Esophagus muscularis mucosa (tissue), 4 donors: ENCODE measurements at places on chromosomes 12 and 14. TPM values are rescaled to one million over a fixed set of nuclear protein-coding genes. Genes with fewer than 3 reads are reported as not detected.

MPHOSPH9 gene
- 14.2 TPM for total RNA-seq

TCHP gene
- total RNA-seq = 31.6 TPM

GRCh38 chr12:2348482-2348852, 295.7 kb downstream of the CACNA1C start:
- no peaks in the 10 kb centered on the region for H3K27me3 ChIP-seq
- no peaks in the 10 kb centered on the region for H3K36me3 ChIP-seq
- peak overlapping the region; percentile 22 for H3K4me3 ChIP-seq
- H3K27ac ChIP-seq = peak overlapping the region; percentile 83

DNA sequence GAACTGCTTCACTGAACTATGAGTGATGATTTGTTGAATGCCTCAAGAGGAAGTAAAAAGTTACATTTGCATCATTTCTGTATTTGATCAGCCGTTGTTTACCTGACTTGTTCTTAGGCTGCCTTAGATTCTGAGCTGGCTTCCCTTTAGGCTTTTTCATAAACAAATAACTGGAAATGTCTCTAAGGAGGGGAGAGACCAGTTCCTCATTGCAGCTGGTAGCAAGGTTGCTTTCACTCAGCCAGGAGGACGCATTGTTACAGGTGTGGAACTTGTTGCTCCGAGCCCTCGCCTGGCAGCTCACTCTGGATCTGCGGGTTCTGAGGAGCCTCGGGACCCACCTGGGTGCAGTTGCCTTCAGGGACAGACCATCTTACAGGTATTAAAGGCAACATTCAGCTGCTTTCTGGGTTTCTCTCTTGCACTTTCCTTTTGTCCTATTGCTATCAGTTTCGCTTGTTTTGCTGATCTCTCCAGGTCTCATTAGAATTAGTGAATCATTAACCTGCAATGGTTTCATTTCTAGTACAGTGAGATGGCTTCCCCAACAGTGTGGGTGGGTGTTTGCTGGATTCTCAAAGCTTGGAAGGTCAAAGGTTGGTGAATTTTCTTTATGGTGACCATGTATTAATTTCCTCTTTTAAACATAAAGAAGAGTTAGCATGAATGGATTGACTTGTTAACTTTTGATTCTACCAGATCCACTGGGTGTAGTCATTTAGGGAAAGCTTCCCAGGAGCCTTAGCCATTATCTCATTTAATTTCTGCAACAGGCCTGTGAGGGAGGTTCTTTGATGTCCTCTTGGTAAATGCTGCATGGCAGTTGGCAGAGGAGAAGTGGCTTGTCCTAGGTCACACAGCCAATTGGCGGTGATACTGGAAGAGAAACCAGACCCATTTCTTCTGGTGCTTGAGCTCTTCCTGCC, at the start of gene PLEKHG7:
PLEKHG7 (plus strand) TSS at position 236 of the 926 bp plus-strand sequence. CDS start 3,643 bp downstream, outside the sequence.
- no peaks in the 10 kb centered on the region for H3K36me3 ChIP-seq
- no peaks in the 10 kb centered on the region for H3K27me3 ChIP-seq
- no peak for DNase-seq

GRCh38 chr14:100409003-100409360, 85.8 kb downstream of the SLC25A47 start:
- no peak overlapping the region for H3K4me3 ChIP-seq
- H3K4me1 ChIP-seq = peaks cover 5% of the 10 kb centered on the region
- H3K27ac ChIP-seq = no peak overlapping the region
- H3K27me3 ChIP-seq = no peaks in the 10 kb centered on the region
- no peak for DNase-seq

DNA sequence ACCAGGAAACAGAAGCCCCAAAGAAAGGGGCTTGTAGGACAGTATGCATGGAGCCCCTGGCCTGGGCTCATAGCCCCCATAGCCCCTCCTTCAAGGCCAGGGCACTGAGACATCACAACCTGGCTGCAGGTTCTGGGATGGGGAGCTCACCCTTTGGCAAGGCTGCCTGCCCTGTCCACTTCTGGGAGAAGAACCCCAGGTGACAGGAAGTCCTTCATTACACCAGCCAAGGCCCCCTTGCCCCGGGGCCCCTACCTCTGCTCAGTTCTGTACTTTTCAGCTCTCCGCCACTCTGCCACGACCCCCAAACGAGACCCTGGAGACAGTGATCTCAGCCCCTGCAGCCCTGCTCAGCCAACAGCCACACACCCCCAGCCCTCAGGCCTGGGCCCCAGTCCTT, 223.2 kb upstream of the RTL1 start:
- H3K27ac ChIP-seq = no peak overlapping the region
- H3K27me3 ChIP-seq = no peaks in the 10 kb centered on the region
- no peak overlapping the region for H3K4me3 ChIP-seq
- H3K4me1 ChIP-seq = no peaks in the 10 kb centered on the region
- H3K36me3 ChIP-seq = no peaks in the 10 kb centered on the region
- DNase-seq = peak; percentile 91

GRCh38 chr14:32081901-32082300, 4.8 kb downstream of the ARHGAP5 start:
- H3K4me1 ChIP-seq = peaks cover 74% of the 10 kb centered on the region
- no peak for DNase-seq
- no peak overlapping the region for H3K4me3 ChIP-seq
- no peak overlapping the region for H3K27ac ChIP-seq
- H3K27me3 ChIP-seq = no peaks in the 10 kb centered on the region
- H3K36me3 ChIP-seq = no peaks in the 10 kb centered on the region

DNA sequence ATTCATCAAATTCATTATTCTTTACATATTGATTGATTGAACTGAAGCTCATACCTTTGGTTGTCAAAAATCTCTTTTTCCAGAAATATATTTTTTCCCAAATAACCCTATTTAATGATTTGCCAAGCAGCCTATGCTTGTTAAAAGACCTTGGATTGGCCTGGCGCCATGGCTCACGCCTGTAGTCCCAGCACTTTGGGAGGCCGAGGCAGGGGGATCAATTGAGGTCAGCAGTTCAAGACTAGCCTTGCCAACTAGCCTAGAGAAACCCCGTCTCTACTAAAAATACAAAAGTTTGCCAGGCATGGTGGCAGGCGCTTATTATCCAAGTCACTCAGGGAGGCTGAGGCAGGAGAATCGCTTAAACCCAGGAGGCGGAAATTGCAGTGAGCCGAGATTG, 165.1 kb upstream of the MGAT4C start:
- H3K36me3 ChIP-seq = no peaks in the 10 kb centered on the region
- no peak for DNase-seq
- no peak overlapping the region for H3K27ac ChIP-seq
- H3K4me1 ChIP-seq = no peaks in the 10 kb centered on the region

DNA sequence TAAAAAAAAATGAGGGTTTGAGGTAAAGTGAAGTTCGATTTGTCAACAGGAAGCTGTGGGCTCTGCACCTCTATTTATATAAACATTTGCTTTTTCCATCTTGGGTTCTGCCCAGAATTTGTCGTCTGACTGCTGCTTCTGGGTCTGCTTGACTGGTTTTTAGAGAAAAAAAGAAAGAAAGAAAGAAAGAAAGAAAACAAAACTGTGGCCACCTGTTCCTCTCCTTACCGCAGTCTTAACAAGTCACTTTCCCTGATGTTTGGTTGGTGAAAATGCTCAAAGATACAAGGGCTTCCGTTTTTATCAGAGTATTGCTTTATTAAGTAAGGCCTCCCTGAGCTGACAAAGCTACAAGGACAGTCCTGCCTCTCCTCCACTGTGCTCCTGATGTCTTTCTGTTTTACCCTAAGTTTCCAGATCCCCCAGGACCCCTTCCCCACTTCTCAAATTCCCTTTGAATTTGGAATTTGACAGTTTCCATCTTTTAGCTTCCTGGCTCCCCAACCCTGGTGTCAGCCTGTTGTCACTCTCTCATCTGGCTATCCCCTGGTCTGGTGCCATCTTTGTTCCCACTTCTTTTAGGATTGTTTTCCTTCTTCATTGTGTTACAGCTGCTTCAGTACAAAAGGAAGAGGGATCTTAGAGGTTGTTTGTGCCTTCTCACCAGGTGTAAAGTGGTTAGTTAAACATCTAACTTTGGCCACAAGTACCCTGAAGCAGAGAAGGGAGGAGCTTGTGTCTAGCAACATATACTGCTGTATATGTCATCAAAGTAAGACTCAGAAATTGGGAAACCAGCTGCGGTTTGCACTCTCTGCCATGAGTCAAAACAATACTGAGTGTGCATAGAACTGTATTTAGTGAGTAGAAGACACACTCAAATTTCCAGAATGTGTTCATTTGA, 18.0 kb downstream of the MFAP5 start:
- DNase-seq = no peak
- no peaks in the 10 kb centered on the region for H3K36me3 ChIP-seq
- H3K27ac ChIP-seq = no peak overlapping the region
- H3K4me3 ChIP-seq = no peak overlapping the region
- no peaks in the 10 kb centered on the region for H3K4me1 ChIP-seq
- H3K27me3 ChIP-seq = no peaks in the 10 kb centered on the region
